Brain pericyte (primary cell): ENCODE measurements at places on chromosomes 6 and 20.

GRCh38 chr20:20161611-20162010 is 109.3 kb downstream of the CFAP61 start:
- no peak for DNase-seq

- DNase-seq: no peak
Observed at GRCh38 chr20:48284837-48285236, 499.6 kb upstream of the SULF2 start.

- DNase-seq: no peak
Observed at GRCh38 chr6:133549371-133549801, 308.2 kb downstream of the EYA4 start.

- no peak for DNase-seq
Observed at GRCh38 chr20:25336561-25337422, 53.8 kb downstream of the ABHD12 start.

DNA sequence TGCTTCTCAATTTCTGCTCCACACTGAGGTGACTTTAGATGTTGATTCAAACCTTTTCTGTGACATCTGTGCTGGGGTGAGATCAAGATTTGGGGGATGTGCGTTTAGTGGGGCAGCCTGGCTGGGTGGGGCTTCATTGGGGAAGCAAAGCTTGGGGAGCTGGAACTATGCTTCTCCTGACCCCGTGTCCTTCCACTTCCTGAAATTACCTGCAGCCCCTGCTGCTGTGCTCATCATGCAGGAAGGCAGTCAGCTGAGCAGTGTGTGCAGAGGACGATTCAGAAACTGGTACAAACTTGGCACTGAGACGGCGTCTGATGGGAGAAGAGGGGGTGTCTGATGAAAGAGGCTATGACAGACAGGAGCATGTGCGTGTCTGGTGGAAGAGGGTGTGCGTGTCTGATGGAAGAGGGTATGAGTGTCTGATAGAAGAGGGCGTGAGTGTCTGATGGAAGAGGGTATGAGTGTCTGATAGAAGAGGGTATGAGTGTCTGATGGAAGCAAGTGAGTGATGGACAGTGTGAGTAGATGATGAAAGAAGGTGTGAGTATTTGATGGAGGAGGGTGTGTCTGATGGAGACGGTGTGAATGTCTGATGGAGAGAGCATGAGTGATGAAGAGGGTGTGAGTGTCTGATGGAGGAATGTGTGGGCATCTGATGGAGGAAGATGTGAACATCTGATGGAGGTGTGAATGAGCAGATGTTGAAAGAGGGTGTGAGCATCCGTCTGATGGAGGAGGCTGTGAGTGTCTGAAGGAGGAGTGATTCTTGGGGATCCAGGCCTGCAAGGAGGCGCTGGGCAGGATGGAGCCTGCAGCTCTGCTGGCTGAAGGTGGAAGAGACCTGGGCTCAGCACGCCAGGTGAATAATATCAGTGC is 103.4 kb downstream of the SYCP2 start:
- no peak for DNase-seq

DNA sequence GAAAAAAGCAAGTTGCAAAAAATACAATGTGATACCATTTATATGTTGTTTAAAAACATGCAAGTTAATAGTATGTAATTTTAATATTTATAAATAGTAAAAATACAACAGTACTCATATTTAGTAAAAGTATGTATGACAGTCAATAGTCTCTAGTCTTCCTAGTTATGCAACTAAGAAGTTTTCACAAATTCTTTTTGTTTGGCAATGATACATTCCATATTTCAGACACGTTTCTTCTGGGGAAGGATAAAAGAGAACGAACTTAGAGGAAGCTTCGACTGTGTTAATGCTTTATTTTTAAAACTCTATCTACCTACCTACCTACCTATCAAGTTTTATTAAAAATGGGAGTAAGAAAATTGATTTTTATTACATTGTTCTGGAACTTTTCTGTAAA is 77.7 kb downstream of the UBE3D start:
- DNase-seq: no peak
